GM20000 (cell line): ENCODE measurements at places on chromosomes 1 and 21.

- DNase-seq: no peak
Observed at GRCh38 chr1:244988521-244988920, 124.2 kb upstream of the HNRNPU start.

DNA sequence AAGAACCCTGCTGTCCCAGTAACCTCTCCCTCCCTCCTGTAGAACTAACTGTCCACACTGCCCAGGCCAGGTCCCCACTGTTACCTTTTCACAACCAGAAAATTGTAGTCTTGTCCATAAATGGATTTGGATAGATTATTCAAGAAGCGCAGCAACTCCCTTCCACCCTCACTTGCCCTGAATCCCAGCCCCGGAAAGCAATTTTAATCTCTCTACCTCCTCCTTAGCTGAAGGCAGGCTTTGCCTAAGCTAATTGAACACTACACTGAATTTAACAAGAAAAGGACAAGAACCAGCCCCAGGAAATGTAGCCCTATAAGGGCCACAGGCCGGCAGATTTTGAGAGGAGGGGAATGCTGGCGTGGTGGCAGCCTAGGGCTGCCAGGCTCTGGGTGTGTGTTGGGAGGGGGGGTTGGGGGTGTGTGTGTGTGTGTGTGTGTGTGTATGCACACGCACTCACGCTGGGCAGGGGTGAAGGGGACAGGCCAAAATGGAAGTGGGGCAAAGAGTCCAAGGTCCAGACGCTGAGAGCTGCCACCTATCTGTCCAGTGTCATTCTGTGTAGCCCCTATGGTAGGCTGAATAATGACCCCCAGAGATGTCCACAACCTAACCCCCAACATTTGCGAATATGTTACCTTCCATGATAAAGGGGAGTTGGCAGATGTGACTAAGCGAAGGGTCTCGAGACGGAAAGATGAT is 10.8 kb upstream of the IFNGR2 start:
- no peak for DNase-seq

DNA sequence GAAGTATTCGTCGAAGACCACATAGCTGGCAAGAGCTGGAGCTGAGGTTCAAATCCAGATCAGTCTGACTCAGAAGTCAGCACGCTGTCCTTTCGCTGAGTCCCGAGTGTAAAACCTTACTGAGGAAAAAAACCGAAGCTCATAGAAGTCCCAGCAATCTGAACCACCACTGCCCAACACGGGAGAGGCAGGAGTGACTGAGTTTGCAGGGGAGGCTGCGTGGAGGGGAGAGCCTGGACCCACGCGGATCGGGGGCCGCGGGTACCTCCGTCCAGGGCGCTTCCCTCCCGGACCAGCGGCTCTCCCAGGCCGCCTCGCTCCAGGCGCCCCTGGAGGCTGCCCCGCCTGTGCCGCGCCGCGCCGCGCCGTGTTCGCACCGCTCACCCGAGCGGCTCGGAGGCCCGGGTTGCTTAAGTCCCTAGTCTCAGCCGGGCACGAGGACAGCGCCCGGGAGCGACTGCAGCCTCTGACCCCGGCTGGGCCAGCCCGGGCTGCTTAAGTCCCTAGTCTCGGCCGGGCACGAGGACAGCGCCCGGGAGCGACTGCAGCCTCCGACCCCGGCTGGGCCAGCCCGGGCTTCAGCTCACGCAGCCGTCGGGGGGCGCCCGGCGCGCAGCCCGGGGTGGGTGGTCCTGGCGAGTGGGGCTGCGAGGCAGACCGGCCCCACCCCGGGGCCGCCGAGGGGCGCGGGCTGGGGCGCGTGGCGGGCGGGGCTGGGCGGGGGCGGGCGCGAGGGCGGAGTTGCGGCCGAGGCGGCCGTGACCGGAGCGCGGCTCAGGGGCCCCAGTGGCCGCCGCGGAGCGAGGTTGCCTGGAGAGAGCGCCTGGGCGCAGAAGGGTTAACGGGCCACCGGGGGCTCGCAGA is at the start of gene ADAMTSL4:
Gene ADAMTSL4 (plus strand): TSS at position 777 of the 864 bp plus-strand sequence. CDS start 2,881 bp downstream, outside the sequence.
- peak; percentile 86 for DNase-seq

DNA sequence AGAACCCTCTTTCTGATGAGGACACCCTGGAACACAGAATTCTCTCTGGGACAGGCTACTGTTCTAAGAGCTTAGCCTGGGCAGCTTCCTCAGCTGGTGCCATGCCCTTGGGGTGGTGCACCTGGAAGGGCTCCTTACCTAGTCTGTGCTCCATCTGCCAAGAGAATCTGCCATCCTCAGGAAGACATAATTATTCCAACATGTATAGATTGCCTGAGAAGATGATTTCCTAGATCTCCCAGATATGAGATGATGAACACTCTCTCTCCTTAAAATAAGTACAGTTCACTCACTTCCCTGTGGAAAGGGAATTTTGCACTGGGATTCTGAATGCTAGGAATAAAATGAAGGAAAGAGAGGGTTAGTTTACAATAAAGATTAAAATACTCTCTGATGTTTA is 87.6 kb downstream of the NENF start:
- no peak for DNase-seq

- no peak for DNase-seq
Observed at GRCh38 chr1:207486198-207486597, 9.8 kb upstream of the CR1 start.

GRCh38 chr1:180131510-180131909 is 23.2 kb upstream of the QSOX1 start:
- DNase-seq: no peak

- no peak for DNase-seq
Observed at GRCh38 chr1:40648928-40649591, 16.4 kb downstream of the RIMS3 start.

GRCh38 chr1:84585803-84586202 is 11.6 kb upstream of the CTBS start:
- no peak for DNase-seq

GRCh38 chr1:76876655-76877395 is 9.5 kb downstream of the ST6GALNAC5 start:
- DNase-seq: no peak

DNA sequence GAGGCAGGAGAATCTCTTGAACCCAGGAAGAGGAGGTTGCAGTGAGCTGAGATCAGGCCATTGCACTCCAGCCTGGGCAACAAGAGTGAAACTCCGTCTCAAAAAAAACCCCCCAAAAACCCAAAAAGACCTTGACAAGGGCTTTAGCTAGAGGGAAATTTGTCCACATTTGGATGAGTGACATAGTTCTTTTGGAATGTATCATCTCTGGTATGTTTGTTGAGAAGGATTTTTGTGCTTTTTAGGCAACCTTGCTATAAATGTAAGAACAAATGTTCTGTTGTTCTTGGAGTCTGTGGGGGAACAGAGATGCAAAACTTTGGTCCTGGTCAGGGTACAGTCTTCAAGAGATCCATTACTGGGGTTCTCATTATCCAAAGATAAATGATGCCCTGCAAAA is 28.9 kb downstream of the INAVA start:
- no peak for DNase-seq

GRCh38 chr1:180937624-180938225 is 25.0 kb downstream of the KIAA1614 start:
- DNase-seq: no peak

DNA sequence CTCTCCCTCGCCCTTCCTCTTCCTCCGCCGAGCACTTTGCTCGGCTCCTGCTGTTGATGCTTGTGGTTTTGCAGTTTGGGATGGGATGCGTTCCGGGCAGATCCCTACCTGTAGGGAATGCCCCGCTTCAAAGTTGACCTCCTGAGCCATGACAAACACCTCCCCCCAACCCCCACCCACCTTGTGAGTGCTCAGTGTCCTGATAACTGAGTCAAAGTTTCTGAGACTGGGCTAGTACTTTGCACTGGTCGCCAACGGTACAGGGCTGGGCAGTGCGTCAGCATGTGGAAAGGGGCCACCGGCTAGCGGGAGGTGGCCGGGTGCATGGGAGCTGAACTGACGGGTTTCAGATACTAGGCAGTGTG is 771 bp downstream of the RABGAP1L start:
- DNase-seq: peak; percentile 31

DNA sequence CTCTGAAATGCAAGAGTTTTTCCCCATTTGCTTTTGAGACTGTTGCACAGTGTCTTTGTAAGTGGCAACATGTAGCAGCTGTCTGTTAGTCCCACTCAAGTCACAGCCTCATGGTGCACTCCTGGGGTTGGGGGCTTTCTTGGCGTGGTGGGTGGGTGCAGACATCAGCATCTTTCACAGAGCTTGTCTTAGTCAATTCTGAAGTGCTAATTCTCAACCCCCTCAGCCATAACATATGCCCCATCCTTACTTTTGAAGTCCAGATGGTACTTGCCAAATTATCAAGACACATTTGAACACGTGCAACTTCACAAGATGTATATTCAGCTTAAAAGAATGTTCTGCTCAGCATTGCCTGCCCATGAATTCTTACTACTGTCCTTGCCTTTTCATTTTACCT is 87.1 kb downstream of the VCAM1 start:
- DNase-seq: no peak

- DNase-seq: no peak
Observed at GRCh38 chr1:20600156-20600555, 11.3 kb downstream of the CDA start.

DNA sequence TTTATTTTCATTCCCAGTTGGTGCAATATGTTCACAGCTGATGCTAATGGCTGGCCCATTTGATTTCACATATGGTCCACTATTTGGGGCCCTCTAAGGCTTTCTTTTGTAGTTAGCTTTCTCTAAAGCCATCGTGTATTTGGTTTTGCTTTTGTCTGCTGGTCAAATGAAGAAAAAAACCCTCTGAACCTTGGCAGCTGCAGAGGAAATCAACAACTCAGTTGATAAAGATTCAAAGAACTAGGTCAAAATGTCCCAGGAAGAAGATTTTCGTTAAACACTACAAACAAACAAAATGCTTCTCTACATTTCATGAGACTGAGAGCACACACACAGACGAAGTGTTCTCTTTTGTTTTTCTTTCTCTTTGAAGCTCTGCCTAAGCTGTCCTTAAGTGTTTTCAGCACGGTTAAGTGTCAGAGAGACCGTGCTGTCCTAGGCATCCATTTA is 655.0 kb downstream of the RWDD3 start:
- DNase-seq: no peak

DNA sequence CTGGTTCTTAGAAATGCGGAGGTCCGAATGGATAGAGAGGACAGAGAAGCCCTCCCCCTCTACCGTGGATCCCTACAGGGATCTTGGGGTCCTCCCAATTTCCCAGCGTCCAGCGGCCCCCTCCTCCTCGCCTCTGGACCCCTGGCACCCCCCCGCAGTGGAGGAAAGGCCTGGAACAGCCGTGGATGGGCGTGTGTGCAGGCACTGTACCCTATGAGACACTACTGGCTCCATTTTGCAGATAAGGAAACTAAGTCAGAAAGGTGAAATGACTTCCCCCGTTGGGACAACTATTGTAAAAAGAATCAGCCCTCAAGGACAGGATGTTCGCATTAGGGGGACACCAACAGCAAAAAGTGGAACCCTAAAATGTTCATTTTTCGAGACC is 931 bp upstream of the CLSTN1 start:
- DNase-seq: no peak

DNA sequence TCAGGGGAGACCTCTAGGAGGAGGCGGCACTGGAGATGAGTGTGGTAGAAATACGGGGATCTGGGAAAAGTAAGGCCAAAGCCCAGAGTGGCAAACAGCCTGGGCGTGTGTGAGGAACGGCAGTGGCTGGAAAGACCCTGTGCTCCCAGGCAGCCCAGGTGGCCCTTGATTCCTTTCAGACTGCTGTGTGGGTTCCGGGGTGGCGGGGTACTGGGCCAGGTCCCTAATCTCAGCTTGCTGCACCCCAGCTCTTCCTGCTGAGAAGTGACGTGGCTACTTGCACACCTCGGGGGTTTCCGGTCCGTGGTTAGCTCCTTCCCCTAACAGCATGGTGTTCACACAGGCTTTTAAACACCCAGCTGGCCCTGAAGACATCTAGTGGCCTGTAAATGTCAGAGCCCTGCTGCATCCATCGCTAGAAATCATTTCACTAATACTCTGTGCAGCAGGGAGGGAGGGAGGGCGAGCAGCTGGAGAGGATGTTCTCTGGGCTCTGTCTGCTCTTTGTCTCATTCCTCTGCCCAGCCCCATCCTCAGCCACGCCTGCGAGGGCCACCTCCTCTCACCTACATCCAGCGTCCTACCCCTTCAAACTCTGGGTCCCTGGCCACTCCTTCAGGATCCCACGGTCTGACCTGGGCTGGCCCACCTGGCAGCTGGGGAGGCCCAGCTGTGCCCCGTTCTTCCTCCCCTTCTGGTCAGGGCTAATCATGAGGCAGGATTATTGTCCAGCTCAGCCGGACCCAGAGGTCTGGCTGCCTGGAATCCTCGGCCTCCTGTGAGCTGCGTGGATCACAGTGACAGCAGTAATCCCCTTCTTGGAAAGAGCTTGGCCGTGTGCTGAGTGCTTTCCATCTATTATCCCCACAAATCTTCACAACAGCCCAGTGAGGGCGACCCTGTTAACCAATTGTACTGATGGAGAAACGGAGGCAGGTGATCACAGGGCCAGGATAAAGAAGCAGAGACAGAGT is 7.2 kb downstream of the ZDHHC18 start:
- peak; percentile 90 for DNase-seq

DNA sequence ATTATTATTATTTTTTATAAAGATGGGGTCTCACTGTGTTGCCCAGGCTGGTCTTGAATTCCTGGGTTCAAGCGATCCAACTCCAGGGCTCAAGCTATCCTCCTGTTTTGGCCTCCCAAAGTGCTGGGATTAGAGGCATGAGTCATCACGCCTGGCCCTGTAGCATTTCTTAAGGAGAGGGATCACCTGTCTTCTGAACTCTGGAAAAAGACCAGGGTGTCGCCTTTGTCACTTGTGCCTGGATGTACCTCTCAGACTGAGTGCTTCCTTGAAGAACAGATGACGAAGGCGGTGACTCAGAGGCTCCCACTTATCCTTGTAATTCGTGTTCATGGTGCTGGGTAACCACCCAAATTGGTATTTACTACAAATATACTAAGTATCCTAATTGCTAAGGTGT is 2.4 kb upstream of the CGN start:
- DNase-seq: no peak

- DNase-seq: no peak
Observed at GRCh38 chr1:31161571-31161970, 78.1 kb downstream of the NKAIN1 start.

GRCh38 chr1:48644905-48645605 is 131.6 kb downstream of the BEND5 start:
- DNase-seq: no peak

DNA sequence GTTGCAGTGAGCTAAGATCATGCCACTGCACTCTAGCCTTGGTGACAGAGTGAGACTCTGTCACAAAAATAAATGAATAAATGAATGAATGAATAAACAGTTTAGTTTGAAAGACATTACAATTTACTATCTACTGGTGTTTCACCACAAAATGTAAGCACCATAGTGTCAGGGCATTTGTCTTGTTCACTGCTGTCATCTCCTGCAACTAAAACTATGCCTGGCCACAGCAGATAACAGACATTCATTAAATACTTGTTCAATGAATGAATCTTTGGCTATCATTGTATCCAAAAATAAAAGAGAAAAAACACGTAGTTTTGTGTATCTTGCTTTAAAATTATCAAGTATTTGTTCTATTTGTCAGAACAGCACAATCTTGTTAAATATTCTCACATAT is 32.5 kb downstream of the SASS6 start:
- no peak for DNase-seq

DNA sequence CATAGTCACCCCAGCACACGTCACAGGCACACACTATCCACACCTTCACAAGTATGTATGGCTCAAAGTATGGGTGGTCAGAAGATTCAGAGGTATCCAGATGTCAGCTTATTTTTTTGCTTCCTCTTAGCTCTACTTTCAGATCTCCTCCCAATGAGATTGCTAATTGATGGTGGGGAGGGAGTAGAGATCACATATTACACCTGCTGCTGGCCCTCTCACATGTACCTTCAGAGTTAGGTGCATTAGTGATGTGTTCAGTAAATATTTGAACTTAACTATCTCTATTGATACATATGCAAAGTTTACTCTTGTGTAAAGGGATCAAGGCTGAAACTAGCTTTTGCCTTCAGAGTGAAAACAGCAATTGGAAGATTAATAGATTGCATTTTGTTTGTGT is 262.6 kb downstream of the PCP4 start:
- no peak for DNase-seq
